ENCODE measurements at places on chromosomes 16 and 17.

DNA sequence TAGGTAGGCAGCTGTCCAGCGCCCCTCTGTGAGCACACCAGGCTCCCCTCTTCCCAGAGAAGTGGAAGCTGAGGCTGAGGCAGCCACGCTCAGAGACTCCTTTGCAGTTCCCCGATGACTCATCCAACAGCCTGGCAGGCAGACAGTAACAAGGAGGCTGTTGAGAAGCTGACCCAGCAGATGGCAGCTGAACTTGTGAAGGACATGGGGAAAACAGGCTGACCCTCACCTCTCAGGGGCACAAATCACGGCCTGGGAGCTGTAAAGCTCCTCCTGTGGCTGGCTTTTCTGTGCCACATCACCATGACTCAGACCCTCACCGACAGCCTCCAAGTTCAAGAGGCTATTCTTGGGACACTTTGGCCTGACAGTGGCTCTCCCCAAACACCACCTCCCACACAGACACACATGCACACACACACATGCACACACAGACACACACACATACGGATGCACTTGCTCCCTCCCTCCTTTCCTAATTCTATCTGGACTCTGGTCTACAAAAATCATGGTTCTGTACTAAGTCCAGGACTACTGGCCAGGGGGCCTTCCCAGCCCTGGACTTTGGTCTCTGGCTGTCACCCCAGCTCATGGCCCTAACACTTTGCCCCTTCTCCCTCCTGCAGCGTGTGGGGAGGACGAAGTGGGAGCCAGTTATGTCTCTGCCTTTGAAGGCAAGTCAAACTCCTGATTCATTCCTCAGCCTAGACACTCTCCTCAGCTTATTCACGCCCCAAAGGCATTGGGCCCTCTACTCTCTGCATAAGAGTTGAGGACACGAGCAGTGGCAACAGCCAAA is 23.2 kb downstream of the MAP3K14 start:
- DNase-seq, result no peak

DNA sequence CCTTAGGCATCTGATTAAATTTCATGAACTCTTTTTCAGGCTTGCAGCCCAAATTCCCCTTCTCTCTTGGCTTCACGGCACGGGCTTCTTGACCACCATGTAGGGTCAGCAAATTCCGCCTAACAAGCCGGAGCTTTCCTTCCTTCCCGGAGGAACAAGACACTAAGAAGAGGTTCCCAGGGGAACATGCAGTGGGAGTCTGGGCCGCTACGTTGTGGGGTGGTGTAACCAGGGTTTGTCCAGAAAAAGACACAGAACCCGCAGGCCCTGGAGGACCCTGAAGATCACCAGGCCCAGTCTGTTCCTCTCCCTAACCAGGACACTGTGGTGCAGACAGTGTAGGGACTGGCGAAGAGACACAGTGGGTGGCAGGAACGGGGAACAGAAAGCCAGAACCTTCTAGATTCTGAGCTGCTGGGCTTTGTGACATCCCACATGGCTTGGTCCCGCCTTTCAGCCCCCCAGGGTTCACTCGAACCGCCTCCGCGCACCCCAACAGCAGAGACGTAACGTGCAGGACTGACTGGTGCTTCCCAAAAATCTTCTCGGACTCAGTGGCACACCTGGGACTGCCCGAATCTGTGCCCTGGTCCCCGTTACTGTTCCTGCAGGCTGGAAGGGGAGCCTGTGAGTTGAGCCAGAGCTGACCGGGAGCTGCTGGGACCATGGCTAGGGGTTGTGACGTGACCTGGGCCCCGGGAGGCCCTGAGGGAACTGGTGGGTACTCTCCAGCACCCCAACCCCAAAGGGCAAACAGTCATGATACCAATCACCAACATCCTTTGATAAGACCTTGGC is 55.2 kb downstream of the TBC1D16 start:
- peak; percentile 19 for DNase-seq

DNA sequence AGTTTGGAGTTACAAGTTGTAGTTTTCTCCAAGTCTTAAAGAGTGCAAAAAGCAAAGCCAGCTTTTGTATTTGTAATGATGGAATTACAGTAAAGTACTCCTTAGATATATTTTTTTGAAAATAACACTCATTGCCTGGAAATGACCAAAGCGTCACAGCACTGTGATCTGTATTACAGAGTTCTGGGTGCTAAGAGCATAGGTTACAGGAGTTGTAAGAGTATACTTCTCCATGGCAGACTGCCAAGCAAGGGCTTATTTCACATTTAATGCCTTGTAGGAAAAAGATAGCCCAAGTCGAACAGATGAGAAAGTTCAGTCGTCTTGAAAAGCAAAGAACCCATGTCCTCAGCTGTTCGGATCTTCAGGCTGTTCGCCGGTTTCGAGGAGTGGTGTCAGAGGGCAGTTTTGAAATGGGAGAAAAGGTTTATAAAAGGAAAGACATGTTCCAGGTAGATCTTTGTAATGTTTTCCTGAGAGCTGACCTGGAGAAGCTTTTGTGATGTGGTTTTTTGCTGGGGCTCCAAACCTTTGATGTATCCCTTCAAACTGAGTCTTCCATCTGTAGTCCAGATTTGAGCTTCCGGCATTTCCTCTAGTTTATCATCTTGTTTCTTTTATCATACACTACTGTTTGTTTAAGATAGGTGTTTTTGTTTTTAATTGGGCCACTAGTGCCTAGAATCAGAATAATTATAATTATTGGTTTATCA is 41.3 kb downstream of the ERCC4 start:
- DNase-seq, result no peak

DNA sequence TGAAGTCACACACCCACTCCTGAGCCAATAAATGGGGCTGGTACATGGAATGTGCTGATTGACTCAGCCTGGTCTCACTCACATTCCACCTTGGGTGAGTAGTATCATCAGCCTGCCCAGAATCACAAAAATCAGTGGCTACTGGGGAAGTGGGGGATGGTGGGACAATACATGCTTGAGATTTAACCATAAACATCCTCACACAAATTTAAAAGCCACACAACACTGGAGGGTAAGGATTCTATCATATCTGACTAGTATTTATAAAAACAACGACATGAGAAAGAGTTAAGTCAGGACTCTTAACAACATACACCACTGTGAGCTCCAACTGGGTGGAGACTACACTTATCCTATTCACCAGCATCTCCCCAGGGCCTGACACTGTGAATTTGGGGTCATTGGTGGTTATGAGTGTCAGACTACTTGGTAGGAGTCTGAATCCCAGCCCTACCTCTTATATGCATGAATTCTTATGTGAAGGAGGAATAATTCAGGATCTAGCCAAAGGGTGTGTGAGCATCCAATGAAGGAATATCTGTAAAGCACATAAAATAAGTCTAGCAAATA is 26.0 kb upstream of the IRX6 start:
- no peak for DNase-seq
